Activated CD8-positive, alpha-beta memory T cell treated with anti-CD3 and anti-CD28 coated beads, Interleukin-2, amount 10 ng/mL, durations not matched to agents 7 days and 5 days (primary cell): ENCODE measurements at places on chromosomes 16 and 17.

DNA sequence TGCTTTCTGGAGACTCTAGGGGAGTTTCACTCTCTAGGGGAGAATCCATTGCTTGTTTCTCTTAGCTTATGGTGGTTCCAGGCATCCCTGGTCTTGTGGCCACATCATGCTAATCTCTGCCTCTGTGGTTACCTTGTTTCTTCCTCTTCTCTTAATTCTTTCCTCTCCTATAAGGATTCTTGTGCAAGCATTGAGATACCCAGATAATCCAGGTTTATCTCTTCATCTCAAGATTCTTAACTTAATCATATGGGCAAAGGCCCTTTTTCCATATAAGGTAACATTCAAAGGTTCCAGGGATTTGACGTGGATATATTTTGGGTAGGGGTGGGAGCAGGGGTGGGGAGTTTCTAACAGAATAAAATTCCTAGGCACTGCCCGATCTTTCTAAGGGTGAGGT, 32.6 kb downstream of the FAM20A start:
- DNase-seq = no peak

- DNase-seq = no peak
These were observed 158 bp downstream of the ALYREF start for GRCh38 chr17:81891303-81891552.

- DNase-seq = no peak
These were observed 46.8 kb downstream of the HIC1 start for GRCh38 chr17:2101448-2102257.

DNA sequence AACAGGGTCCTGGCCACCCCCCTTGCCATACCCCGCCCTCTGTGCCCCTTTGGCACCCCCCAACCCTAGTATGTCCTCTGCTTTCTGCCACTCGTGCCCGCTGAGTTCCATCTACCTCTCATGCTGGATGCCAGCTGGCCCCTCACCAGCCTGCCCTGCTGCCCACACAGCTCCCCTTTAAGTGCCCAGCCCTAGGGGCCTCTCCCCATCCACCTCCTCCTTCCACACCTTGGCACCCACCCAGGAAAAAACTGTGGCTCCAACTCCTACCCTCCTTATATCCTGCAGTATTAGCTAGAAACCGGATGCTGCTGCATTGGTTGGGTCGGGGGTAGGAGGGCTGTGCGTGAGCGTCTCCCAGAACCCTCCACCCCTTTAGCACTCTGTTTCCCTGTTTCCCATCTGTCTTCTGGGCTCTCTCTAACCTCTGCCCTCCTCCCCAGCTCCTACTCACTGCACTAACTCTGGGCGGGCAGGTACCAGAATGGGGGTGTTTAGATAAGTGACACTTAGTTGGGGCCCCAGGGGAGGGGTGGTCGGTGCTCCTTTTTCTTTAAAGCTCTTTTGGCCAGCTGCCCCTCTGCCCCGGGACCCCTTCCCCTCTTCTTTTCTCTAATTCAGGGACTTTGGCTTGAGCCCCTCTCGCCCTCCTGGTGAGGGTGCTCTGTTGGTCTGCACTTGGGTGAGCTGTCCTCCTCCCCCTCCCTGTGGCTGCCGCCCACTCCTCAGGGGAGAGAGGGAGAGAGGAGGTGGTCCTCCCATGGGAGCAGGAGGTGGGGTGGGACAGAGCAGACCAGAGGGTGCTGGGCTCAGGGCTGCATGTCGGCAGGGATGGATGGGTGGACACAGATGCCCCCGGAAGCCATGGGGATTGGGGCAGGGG, 9.9 kb downstream of the NR1D1 start:
- DNase-seq = no peak

DNA sequence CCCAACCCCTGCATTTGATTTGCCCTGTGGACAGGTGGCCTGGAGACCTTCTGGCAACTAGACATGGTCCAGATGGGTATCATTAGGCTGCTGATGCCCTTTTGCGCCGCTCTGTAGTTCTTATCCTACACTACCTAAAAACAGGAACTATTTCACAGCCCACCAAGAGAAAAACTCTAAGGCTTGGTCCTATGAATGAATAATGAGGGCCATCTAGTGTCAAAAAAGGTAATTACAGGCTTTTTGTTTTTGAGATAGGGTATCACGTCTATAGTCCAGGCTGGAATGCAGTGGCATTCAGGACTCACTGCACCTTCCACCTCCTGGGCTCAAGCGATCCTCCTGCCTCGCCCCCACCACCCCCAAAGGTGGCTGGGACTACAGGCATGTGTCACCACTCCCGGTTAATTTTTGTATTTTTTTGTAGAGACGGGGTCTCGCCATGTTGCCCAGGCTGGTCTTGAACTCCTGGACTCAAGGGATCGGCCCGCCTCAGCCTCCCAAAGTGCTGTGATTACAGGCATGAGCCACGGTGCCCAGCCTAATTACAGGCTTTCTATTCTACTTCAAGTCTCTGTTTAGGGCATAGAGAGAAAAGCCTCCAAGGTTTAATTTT, 20.9 kb downstream of the COIL start:
- no peak for DNase-seq

- no peak for DNase-seq
These were observed 76.7 kb downstream of the CCT6B start for GRCh38 chr17:34884597-34884996.

DNA sequence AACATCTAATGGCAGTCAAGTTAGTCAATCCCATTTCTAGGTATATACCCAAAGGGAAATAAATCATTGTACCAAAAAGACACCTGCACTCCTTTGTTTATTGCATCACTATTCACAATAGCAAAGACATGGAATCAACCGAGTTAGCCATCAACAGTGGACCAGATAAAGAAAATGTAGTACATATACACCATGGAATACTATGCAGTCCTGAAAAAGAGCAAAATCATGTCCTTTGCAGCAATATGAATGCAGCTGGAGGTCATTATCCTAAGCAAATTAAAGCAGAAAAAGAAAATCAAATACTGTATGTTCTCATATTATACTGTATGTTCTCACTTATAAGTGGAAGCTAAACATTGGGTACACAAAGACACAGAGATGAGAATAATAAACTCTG, 204.0 kb downstream of the KCNJ2 start:
- no peak for DNase-seq

GRCh38 chr17:56891751-56892150, 22.1 kb downstream of the TRIM25 start:
- no peak for DNase-seq

DNA sequence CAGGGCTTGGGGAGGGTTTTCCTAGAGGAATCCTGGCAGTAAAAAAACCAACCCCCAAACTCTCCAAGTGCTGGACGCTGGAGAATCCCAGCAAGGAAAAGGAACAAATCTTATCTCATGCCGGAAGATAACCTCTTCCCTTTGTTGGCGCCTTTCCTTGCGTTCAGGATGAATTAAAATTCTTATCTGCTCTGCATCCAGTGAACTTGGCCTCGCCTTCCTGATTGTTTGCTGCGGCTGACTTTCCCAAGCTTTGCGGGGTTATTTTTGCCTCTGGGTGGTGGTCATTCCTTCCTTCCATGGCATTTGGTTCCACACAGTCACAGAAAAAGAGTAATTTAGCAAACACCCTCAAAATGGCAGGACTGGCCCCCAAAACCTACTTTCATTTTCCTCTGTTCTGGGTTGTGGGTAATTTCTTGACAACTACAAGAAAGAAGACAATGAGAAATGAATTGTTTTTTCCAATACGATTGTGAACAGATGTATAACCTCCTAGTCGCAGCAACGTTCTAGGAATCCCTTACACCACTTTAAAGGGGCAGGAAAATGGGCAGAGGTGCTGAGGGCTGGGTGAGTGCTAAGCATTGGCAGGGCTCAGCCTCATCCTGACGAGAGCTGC, 77.8 kb downstream of the MRC2 start:
- DNase-seq = no peak

DNA sequence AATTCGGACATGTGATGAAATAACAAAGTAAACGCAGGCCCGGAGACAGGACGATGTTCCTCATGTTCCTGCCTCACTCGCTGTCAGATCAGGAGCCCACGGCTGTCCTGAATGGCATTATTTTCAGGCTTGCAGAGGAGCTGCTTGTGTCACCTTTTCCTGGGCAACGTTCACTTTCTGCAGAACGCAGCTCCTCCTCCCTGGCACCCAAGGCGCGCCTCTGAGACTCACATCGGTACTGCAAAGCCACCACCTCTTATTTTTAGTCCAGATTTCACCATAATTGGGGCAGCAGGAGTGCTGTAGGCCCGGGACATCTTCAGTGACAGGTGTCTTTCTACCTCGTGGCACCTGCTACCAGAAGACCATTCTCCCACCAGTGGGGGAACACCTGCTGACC, 8.0 kb upstream of the C16orf96 start:
- DNase-seq = no peak

DNA sequence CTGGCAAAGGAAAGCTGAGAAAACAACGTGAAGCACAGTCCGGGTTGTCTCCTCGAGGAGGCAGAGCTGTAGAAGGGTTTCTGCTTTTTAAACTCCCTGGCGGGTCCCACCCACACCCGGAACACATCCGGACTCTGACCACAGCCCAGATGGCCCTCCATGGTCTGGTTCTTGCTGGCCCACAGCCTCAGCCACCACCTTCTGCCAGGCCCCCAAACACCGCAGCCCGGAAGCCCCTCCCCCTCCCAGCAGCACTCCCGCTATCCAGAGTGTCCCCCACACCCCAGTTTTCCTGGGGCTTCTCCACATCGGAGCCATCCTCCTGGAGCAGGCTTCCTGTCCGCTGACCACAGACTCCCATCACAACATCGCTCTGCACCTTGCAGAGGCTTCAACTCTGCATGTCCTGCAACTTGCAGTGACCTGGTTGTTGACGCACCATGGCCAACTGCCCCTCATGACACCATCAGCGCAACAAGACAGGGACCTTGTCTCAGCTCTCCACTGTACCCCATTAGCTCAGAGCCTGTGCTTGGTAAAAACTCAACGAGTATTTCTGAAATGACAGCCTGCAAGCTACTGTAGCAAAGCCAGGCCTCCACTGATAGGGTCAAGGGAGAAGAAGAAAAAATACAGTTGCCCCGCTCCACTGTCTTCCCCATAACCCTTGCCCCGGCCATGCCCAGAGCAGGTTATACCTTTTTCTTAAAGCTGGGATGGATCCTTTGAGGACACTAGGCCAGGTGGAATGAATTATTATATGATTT, 129.8 kb downstream of the C16orf78 start:
- DNase-seq = no peak

GRCh38 chr16:82864332-82865040, 237.7 kb downstream of the CDH13 start:
- no peak for DNase-seq

GRCh38 chr17:65054602-65055001, 1.9 kb downstream of the GNA13 start:
- no peak for DNase-seq

DNA sequence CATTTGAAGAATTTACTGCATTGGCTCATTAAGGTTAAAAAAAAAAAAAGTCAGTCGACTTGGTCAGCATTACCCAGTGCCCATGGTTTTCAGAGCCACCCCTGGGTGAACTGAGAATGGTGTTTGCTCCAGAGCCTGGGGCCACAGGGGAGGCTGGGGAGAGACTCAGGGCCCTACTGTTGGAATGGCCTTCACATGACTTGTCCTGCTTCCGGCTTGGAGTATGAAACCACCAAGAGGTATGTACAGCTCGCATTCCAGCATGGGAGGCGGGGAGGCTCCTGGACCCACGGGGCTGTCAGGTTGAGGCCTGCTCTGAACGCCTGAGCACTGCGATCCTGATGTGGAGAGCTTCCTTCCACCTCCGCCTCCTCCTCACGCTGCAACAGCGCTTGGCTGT, 36.8 kb downstream of the MSI2 start:
- no peak for DNase-seq

DNA sequence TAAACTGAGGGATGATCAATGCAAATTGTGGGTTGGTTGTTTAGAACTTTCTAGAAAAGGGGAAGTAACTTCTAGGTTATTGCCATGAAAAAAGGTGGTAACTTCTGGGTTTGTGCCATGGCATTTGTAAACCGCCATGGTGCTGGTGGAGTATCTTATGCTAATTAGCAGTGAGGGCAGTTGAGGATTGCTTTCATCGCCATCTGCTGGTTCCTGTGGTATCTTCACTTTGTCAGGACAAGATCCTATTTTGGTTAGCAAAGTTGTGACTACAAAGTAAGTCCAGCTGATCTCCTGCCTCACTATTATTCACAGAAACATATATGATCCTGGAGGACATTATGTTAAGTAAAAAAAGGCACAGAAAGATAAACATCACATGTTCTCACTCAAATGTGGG, 1332.3 kb downstream of the CDH11 start:
- no peak for DNase-seq

DNA sequence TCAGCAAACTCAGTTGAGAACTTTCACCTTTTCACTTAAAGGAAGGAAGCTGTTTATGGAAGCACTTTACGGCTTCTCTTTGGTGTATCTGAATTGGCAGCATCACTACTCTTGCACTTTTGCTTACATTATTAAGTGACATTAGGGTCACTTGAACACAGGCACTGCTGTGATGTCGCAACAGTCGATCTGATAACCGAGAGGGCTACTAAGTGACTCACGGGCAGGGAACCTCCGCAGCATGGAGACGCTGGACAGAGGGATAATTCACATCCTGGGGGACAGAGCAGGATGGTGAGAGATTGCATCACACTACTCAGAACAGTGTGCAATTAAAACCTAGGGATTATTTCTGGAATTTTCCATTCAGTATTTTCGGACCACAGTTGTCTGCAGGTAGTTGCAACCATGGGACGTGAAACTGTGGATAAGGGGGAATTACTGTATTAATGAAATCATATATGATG, 56.5 kb downstream of the DNAH2 start:
- DNase-seq = no peak

DNA sequence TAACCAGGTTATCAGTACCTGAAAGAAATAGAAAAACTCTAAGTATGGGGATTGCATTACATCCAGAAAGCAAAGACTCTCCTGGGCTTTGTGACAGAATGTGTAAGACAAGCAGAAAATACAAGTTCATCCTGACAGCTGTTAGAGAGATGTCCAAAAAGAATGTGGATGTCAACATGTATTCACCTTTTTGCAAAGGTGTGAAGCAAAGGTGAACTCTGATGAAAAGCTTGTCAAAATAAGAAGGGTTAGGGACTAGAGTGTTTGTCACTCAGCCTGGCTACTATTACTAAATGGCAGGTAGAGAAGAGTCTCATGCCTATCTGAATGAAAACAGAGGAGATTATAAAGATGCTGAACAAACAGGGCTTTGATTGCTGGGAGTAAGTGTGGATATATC, 527.6 kb upstream of the CA10 start:
- no peak for DNase-seq

GRCh38 chr17:38579934-38580333, 25.8 kb downstream of the SRCIN1 start:
- DNase-seq = no peak

DNA sequence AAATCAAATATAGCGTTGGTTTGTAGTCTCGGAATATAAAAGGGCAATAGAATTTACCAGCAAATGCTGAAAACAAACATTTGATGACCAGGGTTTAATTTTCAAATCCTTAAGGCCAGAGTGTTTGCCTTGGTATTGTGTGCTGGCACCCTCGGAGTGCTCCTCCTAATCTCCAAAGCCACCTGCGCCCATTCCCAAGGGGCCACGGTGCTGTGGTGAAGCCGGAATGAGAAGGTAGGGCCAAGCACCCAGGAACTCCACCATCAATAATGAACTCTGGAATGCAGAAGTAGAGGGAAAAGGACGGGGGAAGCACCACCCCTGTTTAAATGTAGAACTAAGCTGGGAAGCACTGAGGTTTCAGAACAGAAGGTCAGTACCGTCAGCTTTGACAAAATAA, 51.9 kb downstream of the COG7 start:
- no peak for DNase-seq

- no peak for DNase-seq
These were observed 31.9 kb downstream of the CMC2 start for GRCh38 chr16:80974649-80975376.

GRCh38 chr17:35345926-35346771, 27.3 kb downstream of the SLFN11 start:
- DNase-seq = peak; percentile 56

- no peak for DNase-seq
These were observed 6.0 kb upstream of the DCXR start for GRCh38 chr17:82043507-82043906.
